ENCODE measurements at places on chromosomes 6 and 20.

DNA sequence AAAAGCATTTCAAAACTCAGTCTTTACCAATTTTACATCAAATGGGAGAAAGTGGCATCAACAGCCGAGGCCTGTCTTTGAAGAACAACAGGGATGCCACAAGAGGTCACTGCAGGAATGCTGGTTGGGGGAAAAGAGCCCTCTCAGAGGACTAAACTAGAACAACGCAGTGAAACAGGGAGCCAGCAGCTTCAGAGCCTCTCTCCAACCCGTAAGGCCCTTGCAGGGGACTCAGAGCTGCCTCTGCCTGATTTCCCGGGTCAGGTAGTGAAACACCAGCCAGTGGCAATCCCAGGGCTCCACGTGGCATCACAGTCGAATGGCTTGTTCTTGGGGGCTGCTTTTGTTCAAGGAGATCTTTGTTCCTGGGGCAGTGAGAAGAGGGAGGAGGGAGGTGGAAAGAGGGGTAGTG lies 55.0 kb upstream of the KCNK16 start:
- no peak for DNase-seq

GRCh38 chr6:43695967-43696291 lies 8.3 kb upstream of the MRPS18A start:
- no peak for DNase-seq

- no peak for DNase-seq
These were observed 12.2 kb downstream of the EPHA7 start for GRCh38 chr6:93407186-93407585.

DNA sequence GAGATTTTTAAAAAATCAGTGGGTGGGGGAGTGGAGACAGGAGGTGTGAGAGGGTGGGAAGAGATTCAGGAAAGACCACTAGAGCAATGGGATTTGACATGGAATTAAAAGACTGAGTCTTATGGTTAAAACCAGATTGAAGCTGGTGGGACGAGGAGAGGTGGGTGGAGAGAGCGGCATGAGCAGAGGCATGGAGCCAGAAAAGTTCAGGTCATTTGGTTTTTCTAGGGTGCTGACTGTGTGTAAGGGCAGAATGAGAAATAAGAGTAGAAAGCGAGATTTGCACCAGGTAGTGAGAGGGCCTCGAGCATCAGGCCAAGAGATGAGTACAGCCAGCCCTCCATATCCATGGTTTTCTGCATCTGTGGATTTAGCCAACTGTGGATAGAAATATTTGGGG lies 121.3 kb downstream of the TCP11 start:
- no peak for DNase-seq

GRCh38 chr6:87633851-87634250 lies 43.9 kb downstream of the ORC3 start:
- no peak for DNase-seq

DNA sequence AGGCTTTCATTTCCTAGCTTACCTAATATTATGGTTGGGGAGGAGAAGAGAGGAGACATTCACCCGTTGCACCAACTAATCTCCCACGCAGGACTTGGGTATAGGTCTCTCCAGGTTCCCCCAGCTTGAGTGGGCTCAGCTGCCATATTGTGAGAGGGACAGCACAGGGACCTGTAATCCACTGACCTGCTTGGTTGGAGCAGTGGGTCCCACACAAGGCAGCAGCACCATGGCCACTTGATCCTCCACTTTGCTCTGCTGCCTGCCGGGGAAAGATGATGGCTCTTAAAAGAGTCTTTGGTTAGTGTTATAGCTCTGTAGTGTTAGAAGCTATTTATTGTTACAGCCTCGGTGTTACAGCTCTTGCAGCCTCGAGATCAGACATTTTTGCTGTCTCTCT lies 22.5 kb upstream of the ECHDC1 start:
- DNase-seq: no peak

DNA sequence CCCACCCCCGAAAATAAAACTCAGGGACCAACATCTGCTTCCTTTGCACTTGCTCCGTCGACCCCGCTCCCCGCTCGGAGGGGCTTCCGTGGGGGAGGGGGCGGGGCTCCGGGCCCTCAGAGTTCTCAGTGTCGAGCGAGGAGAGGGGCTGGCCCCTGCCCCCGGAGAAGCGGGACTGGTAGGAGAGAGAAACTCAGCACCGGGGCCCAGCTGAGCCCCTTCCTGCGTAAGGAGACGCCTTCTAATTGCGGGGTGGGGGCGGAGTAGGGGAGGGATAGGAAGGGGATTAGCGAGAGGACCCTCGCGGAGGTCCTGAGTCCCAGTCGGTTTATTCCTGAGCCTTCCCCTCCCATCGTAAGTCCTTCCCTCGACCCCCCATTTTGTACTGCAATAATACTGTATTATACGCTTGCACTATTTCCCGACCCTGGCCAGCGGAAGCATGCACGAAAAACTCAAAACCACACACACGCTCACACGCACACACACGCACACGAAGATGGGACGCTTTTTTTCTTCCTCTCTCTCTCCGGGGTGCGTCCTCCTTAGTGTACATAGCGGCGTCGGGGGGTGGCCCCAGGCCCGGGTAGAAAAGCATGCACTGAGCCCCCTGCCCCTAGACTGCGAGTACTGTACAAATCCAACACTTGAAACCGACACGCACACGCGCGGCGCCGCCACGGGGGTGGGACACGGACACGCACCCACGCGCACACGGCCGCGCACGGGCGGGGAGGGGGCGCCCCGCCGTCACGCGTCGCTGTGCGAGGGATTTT lies 22.1 kb upstream of the SLC22A7 start:
- DNase-seq: no peak

DNA sequence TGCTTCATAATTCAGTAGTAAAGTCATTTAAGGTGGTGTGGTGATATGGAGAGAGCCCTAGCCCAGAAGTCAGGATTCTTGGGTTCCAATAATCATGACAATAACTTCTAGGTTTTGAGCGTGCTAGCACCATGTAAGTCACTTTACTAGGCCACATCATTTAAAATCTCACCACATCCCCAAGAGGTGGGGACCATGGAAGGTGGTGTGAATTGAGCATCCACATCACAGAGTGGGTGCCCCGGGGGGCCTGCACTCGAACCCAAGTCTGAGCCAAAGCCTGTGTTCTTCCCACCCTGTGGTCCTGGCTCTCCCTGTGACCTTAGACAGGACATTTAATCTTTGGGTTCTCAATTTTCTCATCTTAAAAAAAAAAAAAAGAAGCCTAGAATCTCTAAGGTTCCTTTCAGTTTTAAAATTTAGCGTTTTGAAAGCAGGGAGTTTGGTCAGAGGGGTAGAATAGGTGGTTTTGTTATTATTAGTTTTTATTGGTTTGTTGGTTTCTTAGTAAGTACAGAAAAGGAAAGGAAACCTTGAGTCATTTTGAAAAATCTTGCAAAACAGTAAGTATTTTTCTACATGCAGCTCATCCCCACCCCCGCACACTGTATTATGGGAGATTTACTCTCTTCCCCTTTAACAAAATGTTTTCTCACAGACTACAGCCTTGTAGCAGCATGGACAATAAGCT lies 26.4 kb downstream of the ARMC2 start:
- peak; percentile 68 for DNase-seq

DNA sequence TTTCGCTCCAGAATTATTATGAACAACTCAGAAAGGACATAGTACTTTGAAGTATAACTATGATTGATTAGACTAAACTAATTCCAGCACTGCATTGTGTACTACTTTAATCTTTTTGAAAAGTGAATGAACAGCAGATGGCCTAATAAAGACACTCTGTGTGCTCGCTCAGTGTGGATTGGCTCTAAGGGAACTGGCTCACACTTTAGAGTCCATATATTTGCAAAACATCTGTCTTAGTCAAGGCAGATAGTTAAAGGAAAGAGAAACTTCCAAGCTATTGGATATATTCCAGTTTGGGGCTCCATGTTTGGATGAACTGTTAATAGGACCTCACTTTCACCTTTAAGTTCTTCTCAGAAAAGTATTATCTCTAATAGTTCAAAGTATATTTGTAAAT lies 218.9 kb downstream of the EYA4 start:
- DNase-seq: no peak

DNA sequence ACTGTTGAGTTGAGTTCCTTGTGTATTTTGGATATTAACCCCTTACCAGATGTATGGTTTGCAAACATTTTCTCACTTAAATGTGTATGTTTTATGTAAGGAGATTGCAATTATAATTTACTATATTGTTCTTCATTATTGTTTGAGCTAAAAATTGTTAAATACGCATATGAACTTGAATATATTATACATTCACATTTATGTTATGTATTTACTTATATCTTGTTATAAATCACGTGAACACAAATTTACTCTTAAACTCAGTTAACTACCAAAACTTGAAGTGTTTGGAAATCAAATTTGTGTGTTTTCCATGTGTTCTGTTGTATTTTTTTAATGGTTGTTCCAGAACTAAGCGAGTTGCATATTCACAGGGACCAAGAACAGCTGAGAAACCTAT lies 18.3 kb downstream of the CDC40 start:
- DNase-seq: no peak

DNA sequence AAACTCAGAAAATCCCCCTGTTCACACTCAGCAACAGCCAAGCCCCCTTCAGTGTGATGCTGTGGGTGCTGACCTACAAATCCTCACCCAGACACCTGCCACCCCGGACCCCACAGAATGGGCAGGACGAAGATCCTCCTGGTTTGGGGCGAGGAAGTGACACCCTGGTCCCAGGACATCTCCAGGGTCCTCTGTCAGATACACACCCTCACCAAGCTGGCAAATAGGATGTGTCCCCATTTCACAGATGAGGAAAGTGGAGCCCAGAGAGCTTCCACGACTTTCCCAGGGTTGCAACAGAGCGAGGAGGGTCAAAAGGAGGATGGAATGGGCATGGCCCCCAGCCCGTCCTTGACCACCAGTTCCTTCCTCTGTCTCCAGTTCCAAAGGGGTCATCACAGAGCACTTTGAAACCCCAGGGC lies 92.0 kb upstream of the AFDN start:
- no peak for DNase-seq

- no peak for DNase-seq
These were observed 69.0 kb upstream of the JARID2 start for GRCh38 chr6:15176816-15177370.

- DNase-seq: no peak
These were observed 196.9 kb downstream of the DST start for GRCh38 chr6:56445818-56446217.

GRCh38 chr6:139531148-139532115 lies 157.0 kb upstream of the CITED2 start:
- DNase-seq: no peak

DNA sequence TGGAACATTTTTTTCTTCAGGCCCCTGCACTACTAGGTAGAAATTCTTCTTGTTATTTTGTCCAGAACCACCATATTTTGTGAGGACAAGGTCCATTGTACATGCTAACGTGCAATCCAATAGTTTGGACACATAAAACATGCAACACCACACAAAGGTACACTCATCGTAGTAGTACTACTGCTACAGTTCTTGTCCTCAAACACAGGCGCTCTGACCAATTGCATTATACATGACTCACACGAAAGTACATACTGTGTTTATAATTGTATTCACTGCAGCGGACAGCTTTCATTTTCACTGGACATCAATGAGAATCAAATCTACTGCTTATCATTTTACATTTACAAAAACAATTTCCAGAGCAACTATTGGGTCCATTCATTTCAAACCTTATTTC lies 15.3 kb upstream of the SMLR1 start:
- DNase-seq: no peak

DNA sequence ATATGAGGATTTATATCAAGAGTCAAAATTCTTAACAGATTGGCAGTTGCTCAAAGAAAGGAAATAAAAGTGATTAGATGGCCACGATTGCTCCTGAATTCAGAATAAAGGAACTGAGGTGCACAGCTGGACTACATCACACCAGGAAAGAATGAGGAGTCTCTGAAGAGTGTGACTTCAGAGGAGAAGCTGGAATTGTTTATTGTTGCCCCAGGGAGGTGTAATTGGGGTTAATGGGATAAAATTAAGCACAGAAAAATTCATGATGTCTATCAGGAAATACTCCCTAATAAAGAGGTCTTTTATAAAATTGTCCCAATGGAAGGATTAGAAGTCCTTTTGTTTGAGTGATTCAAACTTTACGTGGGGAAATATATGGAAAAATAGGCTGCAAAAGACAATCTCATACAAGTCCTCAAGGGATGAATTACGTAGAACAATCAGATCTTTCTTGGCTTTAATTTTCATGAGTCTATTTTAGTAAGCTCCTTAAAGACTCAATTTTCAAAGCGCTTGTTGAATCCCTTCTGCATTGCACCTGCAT lies 208.6 kb upstream of the RNF217 start:
- no peak for DNase-seq

DNA sequence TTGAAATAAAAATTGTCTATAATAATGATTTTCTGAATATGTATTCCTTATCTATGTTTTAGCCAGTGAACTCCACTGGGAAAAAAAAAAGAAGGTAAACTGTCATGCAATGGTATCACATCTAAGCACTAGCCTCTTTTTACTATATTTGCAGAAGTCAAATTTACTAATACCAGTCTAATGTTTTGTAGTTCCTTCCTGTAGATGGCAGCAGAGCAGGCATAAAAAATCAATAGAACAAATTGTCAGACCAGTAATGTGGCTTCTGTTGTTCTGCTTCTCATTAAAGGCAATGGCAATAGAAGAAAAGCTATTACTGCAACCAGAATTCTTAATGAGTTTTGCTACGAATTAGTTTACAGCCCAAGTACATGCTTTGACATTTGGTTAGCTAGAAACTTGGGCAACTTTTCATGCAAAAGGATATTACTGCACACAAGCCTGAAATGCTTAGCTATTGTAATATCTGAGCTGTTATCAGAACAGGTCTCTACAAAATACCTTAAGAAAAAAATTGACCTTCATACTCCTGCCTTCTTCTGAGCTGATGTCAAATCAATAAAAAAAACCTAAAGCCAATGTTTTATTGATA lies 476.9 kb downstream of the KHDRBS2 start:
- no peak for DNase-seq

DNA sequence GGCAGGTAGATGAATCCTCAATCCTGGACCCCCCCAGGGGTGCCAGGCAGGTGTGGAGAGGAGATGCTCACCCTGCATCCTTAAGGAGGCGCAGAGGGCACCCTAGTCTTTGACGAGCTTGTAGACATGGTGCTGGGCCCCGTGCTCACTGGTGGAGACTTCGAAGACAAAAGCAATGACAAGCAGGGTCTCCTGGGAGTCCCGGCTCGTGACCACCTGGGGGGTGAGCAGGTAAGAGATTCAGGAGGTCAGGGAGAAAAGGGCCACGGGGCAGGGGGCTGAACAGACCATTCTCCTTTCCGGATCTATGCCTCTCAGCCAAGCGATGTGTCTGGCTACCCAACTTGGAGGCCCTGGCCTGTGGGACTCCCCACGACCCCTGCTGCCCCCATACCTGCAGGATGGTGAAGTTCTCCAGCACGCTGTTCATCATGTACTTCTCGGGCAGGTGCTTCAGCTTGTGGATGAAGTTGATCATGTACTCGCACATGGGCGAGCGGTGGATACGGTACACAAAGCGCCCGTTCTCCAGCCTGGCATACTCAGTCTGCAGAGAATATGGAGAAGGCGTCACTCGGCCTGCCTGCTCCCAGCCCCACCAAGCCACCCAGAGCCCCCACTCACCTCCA lies 6.9 kb downstream of the RPL10A start:
- no peak for DNase-seq
